ENCODE measurements at places on chromosomes 12 and 14.

DNA sequence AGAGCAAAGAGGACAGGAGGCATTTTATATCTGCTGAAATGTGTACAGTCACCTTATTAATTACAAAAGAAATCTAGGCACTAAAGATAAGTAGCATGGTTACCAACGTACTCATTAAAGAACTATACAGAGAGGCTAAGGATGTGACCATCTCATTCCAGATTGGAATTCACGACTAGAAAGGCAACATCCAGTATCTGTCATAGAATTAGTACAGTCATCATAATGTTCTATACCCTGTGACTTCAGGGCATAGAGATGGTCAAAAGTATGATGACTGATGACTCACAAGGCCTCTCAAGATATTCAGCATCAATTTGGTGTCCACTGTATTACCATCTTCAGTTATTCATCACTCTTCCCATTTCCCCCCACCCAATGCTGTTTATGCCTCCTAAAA, 144.0 kb upstream of the PLEKHG7 start:
- DNase-seq: no peak

- DNase-seq: no peak
Observed at GRCh38 chr14:38110258-38110657, 97.4 kb upstream of the SSTR1 start.

DNA sequence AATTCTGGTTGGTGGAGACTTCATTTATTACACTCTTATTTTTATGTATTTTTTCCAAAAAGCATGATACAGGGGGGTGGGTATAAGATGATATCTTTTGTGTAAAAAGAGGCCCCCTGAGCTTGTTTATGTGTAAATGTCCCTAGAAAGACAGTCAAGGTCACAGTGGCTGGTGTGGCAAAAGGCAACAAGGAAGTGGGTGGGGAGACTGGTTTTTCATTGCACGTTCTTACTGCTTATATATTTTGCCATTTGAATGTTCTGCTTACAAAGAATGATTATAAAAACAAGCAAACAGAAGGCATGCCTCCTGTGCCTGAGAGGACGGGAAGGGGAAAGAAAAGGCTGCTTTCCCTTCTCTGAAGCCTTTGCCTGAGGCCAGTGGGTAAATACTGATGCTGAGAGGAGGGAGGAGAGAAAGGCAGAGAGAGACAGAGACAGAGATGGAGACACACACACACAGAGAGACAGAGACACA, 24.1 kb upstream of the ADIPOR2 start:
- DNase-seq: no peak

- no peak for DNase-seq
Observed at GRCh38 chr12:98256830-98257229, 258.6 kb upstream of the TMPO start.

GRCh38 chr14:74089251-74090020, 4.7 kb downstream of the LIN52 start:
- DNase-seq: no peak

GRCh38 chr14:31229638-31230572, 22.3 kb upstream of the HECTD1 start:
- DNase-seq: peak; percentile 99

- no peak for DNase-seq
Observed at GRCh38 chr12:91180582-91181395, 1.8 kb downstream of the DCN start.

GRCh38 chr12:111598637-111599452, at the start of gene ATXN2:
Gene ATXN2 (minus strand): TSS chr12:111599315. CDS start chr12:111599034, 281 bp downstream.
- peak; percentile 26 for DNase-seq

GRCh38 chr14:73759183-73759713, 45.1 kb upstream of the PNMA1 start:
- DNase-seq: no peak

DNA sequence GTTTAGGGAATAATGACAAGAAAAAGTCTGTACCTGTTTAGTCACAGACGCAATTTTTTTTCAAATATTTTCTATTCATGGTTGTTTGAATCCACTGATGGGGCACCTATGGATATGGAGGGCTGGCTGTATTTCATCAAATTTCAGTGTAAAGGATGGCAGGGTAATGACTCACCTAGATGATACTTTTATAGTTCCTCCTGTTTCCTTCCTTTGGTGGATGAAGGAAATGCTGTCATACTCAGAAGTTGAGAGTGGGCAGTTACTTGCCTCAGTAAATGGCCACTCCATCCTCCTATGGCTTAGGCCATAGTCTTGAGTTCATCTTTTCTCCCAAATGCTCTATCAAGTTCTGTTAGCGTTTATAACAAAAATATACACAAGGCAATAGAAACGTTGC, 18.9 kb upstream of the C12orf71 start:
- no peak for DNase-seq

GRCh38 chr12:131457331-131458047, 253.4 kb upstream of the SFSWAP start:
- DNase-seq: no peak

DNA sequence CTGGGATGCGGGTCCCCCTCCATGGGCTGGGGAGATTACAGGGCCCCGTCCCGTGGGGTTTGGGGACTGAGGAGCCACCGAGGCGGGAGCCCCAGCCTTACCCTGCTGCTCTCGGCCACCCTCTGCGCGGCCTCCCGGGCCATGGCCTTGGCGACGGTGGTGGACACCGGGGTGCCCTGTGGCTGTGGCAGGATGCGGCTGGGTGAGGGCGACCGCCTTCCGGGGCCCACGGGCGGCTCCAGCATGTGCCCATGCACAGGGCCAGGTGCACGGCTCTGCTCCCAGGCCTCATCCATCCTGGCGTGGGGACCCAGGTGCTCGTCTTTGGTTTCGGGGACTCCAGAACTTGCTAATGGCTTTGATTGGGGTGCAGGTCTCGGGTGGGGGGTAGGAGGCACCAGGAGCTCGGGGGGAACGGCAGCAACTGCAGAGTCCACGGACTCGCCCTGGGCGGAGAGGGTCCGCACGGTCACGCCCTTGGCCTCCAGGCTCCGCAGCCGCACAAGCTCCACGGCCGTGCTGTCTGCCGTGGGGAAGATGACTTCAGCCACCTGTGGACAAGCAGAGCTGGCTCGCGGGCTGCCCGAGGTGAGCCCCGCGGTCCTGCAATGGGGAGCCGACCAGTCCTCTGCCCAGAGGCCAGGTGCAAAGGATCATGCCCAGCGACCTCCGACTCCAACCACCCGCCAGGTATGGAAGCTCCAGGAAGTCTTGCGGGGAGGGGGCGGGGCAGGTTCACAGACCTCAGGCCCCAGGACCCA, 99.2 kb downstream of the PIWIL1 start:
- DNase-seq: no peak

DNA sequence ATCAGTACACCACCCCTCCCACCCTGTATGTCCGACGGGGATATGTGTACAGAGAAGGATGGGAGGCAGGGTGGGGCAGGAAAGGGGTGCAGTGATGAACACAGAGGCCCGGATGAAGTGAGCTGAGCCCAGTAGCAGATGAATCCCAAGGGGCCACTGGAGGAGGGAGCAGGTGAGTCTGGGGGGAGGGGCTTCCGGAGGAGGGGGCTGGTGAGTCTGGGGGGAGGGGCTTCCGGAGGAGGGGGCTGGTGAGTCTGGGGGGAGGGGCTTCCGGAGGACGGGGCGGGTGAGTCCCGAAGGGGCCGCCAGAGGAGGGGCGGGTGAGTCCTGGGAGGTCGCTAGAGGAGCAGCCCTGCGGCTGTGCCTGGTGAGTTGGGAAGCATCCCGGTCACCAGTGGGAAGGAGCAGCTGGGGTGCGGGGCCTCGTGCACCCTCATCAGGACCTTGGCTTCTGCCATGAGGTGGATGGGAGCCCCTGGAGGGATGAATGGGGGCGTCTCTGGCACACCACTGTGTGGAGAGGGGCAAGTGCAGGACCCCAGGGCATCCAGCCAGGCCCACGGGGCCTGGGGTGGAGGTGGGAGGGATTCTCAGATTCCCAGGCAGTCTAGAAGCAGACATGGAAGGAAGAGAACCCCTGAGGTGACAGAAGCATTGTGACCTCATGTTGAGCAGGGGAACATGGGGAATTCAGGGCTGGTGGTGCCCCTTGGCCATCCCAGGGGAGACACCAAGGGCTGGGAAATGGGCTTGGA, 14.0 kb downstream of the BEGAIN start:
- DNase-seq: no peak

GRCh38 chr12:65765436-65765813, 58.9 kb upstream of the HMGA2 start:
- DNase-seq: no peak

DNA sequence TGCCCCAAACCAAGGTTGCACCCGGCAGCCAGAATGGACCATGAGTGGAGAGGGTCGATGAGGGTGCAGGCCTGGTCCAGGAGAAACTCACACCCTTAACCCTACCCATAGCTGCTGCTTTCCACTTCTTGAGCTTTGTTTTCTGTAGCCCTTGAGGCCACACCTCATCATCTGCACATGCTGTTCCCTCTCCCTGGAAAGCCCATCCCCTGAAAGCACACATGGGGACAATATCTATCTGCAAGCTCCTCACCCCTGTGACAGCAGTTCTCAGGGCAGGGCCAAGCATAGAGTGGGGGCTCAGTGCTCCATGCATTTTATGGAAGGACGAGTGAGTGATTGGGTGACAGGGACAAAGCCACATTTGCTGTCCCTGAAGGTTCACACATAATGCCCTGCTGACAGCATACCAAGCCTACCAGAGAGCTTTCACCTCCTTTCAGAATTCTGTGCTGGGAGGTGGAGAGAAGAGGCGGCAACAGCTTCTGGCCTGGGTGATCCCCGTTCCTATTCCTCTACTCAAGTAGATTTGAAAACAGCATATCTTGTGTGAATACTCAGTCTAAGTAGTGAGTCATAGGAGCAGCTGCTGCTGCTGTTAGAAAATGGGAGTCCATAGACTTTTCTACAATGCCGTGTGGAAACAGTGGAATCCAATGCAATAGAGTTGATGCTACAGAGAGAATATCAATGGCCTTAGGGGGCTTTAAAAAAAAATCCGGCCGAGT, 44.6 kb downstream of the SRGAP1 start:
- DNase-seq: no peak

- no peak for DNase-seq
Observed at GRCh38 chr14:104938436-104938835, 13.8 kb downstream of the PLD4 start.

DNA sequence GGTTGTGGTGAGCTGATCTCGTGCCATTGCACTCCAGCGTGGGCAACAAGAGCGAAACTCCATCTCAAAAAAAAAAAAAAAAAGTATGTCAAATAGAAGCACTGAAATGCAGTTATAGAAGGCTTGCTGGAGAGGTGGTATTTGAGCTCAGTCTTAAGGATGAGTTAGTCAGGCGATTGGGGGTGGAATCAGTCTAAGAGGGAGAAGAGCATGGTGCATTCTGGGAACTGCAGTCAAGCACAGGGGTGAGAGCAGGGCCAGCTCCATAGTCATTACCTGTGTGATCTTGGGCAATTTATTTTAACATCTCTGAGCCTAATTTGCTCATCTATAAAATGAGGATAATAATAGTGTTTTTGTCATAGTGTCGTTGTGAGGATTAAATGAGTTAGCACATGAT, 5.9 kb upstream of the GNB3 start:
- no peak for DNase-seq

DNA sequence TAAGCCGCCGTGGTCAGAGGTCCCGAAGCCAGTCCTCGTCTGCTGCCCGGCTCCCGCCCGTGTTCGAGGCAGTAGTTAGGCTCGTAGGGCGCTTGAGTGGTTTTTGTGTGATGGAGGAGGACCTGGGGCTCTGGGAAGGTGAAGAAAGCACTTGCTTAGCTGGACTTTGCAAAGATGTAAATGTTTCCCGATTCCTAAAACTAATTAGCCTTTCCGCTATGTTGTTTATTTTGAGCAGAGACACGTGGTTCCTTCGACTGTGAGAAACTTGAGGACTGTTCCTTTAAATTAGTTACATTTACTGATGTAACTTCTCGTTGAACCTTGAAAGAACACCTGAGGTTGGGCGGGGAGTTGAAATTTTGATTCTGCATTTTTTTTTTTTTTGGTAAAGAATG, 33.9 kb downstream of the MIA2 start:
- DNase-seq: peak; percentile 25

DNA sequence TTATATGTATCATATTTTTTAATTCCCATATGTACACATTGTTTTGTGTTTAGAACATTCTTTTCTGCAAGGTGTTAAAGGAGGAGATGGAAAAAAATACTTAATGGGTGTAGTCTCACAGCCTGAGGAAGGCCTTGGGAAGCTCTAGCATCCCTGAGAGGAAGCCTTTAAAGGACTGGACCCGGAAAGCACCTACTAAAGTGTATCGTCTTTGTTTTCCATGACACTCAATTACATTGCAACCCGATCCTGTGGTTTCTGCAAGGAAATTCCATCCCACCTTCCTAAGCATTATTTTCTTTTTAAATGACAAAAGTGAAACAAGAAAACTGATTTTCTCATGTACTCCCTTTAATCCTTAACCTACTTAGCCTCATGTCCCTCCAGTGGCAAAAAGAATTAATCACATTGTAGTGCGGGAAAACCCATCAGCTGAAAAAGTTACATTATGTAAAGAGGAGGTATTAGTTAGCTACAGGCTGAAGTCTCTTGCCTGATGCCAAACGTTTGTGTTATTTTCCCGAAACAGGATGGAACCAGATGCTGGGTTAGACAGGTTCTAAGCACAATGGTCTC, 147.8 kb upstream of the CPSF6 start:
- DNase-seq: no peak

DNA sequence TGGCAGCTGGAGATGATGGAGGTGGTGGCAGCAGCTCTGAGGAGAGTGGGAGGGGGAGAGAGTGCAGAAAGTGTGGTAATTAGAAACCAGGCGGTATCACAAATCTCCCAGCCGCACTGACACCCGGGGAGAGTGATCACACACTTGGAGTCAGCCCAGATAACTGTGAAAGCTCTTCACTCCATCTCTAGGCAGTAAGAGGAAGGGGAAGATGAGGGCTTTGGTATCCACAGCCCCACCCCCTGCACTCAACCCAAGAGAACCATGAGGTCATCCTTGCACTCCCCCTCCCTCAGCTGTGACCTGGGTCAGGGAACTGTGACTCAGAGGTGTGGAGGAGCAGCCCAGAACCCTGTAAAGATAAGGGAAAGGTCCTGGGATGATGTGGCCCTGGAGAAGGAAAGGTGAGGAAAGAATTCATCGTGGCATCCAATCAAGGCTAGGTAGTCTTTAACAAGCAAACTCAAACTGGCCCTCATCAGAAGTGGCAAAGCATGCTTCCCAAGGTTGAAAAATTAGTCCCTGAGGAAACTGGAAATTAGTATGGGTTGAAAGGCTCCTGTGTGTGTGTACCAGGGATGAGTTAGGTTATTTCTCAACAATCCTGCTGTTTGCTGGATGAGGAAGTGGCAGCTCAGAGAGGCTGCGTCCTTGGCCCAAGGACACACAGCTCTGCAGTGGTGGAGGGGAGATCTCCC, 111.0 kb upstream of the LHX5 start:
- DNase-seq: peak; percentile 67
